ENCODE measurements at places on chromosomes 13 and 19.

GRCh38 chr19:3365836-3366752 lies at the start of gene NFIC:
Gene NFIC (plus strand): TSS chr19:3366583. CDS start chr19:3366637, 54 bp downstream.
- peak; percentile 39 for DNase-seq

- DNase-seq: no peak
Observed at GRCh38 chr13:40153516-40153915, 498.1 kb downstream of the COG6 start.

DNA sequence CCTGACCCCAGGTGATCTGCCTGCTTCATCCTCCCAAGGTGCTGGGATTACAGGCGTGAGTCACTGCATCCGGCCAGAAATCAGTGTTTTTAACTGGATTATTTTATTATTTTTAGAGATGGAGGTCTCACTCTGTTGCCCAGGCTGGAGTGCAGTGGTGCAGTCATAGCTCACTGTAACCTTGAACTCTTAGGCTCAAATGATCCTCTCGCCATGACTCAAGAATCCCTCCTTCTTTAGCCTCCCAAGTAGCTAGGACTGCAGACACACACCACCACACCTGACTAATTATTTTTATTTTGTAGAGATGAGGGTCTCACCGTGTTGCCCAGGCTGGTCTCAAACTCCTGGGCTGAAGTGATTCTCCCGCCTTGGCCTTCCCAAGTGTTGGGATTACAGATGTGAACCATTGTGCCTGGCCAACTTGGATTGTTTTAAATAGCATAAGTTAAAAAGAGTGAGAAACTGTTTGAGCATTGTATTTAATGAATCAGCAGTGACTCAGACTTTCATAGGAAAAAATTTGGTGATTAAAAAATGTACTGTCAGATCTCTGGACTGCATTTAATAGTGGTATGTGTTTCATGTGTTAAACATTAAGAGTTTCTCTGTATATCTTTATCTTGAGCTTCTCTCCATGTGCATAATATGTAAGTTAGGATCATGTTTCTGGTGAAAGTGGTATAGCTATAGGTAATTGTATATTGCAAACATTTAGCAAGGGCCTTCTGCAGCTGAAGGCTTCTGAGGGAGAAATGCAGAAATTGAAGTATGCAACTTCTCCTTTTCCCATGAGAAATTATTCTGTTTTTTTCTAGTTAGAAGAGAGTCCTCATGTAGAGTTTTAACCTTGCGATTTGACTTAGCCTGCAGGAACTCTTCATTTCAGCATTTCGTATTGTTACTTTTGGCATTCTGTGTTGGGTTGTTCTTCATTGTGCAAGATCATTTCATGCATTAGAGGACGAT lies 121.2 kb downstream of the PCCA start:
- DNase-seq: no peak

DNA sequence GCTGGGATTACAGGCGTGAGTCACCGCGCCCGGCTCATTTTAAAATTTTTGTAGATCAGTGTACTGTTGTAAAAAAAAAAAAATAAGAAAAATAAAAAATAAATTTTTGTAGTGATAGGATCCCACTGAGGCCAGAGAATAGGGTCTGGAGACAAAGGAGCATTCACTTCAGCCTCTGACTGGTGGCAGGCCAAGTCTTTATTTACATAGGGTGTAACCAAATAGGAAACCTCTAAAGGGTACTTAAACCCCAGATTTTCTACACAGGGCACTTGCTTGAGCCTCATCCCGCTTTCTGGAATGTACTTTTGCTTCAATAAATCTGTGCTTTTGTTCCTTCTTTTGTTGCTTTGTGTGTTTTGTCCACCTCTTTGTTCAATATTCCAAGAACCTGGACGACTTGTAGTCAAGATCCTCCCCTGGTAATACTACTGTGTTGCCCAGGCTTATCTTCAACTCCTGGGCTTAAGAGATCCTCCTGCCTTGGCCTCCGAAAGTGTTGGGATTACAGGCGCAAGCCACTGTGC lies 2.1 kb upstream of the PDCD2L start:
- no peak for DNase-seq

DNA sequence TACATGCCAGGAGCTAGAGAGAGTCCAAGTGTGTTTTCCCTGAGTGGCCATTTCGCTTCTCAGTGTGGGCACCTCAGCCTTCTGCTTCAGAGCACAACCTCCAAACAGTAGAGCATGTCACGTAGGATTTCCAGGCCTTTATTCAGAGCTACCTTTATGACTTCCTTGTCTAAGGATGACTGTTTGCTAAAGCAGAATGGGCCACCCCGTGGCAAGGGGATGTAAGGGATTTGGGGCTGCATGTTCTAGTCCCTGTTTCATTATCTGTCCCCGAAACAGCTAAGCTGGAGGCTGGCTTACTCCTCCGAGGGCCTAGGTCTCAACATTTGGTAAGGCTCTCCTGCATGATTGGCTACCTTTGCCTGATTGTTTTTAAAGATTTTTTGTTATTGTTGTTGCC lies 6.0 kb downstream of the RNASEH2B start:
- DNase-seq: no peak

- no peak for DNase-seq
Observed at GRCh38 chr19:18059902-18060301, 26.8 kb downstream of the IL12RB1 start.

GRCh38 chr13:67008075-67008668 lies 222.0 kb downstream of the PCDH9 start:
- DNase-seq: no peak

DNA sequence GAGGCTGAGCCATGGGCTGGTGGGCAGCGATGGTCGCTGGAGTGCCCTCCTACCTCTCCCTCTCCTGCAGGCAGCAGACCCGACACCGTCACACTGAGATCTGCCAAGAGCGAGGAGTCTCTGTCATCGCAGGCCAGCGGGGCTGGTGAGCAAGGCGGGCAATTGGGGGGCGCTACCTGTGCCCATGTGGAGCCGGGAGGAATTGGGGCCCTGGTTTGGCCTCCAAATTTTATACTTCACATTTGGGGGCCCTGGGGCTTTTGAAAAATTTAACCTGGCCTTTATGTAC lies 9.9 kb downstream of the ARHGAP33 start:
- DNase-seq: no peak

DNA sequence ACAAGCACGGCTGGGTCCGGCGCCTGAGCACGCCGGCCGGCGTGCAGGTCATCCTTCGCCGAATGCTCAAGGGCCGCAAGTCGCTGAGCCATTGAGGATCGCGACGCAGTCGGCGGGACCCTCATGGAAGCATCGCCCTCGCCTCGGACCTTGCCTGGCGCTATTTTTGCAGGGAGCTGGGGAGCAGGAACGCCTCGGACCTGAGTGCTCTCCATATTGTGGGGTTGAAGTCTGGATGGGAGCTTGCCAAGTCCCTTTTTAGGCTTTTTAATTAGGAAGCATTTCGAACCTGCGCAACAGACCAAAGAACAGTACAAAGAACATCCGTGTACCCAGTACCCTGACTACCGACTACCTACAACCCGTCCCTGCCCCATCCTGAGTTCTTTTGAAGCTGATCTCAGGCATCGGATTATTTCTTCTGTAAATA lies 628 bp downstream of the MRPL34 start:
- no peak for DNase-seq

GRCh38 chr19:16216744-16217670 lies 19.3 kb downstream of the AP1M1 start:
- peak; percentile 13 for DNase-seq

DNA sequence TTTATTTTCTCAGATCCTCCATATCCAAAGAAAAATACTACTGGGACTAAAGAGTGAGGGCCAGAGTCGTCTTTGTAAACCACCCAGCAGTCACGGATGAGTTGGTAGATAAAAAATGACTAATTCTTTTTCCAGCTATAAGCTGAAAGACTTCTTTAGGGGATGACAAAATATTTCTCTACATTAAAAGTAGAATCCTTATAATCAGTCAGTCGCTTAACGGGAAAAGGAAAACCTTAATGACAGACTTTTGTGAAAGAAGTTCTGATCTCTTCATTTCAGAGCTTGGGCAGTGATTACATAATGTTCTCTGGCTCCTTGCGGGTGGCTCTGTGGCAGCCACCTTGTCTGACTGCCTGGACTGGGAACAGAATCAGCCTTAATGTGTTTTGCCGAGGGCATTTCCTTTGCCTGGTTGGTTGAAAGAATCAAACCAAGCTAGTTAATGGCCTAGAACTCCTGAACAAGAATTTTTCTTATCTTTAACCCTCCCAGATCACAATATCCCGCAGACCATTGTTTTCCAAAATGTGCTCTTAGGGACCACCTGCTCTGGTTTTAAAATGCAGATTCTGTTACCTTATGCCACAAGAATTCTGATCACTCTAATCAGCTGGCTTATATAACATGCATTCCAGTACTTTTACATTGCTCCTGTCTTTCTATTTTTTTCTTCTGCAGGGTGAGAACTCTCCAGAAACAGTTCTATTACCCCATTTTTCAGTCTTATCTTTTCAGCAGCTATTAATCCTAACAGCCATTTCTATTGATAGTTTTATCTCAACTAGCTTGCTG lies 2.5 kb downstream of the ITM2B start:
- no peak for DNase-seq

DNA sequence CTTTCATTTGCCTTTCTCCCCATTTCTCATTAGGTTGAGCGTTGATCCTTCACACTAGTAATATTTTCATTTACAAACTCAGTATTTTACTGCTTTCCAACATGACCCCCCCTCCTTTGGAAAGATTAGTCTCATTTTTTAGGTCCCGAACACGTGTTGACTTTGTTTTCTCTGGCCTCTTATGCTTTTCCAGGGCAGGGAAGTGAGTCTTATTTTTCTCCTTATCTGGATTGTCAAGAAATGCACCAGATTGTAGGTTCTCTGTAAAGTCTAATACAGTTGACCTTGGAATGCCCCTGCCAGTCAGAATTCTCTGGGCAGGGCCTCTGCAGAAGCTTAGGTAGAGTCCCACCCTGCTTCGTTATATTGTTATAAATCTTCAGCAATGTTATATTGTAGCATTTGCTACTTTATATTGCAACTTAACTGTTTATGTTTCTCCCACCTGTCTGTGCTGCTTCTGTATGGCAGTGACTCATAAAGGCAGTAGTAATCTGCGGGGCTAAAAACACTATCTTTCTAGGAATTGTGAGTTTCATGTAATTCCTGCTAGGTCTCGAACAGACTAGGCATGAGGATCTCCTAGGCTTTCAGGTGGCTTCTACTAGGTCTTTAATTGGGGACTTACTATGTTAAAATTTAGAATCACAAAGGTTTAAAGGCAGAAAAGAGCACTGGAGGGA lies 2.0 kb downstream of the TDRD3 start:
- peak; percentile 52 for DNase-seq

- no peak for DNase-seq
Observed at GRCh38 chr13:112106478-112107141, 39.7 kb downstream of the SOX1 start.

DNA sequence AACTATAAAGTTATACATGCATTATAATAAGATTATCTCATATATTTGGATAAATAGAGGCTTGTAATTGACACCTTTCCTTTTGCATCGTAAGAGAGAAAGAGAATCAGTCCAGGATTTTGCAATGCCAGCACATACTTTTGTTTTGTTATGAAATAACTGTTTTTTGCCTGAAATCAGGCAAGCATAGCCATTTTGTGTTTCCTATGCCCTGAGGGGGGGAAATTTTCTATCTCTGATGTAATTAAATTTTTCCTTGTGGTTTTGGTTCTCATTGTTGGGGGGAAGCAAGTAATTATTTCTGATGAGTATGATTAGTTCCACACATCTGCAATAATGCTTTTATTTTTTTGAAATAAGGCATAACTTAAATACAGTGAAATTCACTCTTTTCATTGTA lies 229.4 kb downstream of the NDFIP2 start:
- DNase-seq: no peak

DNA sequence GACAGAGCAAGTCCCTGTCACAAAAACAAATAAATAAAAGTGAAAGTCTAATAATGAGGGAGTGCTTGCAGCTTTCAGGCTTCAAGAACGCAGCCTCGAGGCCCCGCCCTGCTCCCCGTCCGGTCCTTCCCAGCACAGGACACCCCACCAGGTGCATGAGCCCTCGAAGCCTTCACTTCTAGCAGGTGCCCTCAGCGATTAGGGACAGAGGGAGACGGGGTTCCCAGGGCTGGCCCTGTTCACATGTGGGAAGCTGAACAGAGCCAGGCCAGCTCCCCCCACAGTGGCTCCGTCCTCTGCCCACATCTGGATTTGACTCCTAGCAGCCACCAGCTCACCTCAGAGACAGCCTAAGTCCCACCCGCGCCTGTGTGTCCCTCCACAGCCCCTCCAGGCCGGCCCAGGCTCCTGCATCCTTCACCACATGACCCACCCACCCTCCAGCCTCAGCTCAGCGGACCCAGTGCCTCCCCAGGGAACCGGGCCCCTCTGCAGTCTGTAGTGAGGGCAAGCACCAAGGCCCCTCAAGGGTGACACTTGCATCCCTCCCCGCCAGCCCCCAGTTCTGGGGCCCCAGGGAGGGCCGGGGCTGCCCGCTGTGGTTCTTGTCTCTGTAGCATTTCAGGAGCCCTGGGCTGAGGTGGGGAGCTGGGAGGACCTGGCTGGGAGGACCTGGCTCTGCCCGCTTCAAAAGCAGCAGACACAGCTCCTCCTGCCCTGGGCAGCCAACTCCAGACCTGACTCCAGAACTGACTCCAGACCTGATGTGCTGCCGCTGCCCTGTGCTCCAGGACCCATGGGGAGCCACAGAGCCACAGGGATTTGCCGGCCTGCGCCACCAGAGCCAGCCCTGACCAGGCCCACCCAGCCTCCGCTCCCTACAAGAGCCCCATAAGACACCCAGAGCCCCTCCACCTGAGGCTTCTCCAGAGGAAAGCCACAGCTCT lies 27.2 kb downstream of the GPX4 start:
- DNase-seq: peak; percentile 56

GRCh38 chr13:91101381-91101780 lies 246.1 kb upstream of the MIR17HG start:
- no peak for DNase-seq

DNA sequence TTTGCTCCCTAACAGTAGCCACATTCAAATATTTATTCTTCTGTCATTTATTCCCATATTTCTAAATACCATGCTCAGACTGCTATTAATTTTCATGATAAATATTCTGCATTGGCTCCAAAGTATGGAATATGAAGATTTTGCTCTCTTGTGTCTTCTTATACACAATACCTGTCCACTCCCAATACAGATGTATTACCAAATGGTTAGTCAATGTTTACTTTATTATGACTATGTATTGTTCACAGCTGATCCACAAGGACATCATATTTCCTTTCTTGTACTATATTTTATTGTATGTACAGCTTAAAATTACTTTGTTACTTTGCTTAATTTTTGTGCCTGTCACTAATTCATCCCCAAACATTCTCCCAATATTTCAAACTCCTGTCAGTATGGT lies 322.3 kb downstream of the OXGR1 start:
- no peak for DNase-seq

DNA sequence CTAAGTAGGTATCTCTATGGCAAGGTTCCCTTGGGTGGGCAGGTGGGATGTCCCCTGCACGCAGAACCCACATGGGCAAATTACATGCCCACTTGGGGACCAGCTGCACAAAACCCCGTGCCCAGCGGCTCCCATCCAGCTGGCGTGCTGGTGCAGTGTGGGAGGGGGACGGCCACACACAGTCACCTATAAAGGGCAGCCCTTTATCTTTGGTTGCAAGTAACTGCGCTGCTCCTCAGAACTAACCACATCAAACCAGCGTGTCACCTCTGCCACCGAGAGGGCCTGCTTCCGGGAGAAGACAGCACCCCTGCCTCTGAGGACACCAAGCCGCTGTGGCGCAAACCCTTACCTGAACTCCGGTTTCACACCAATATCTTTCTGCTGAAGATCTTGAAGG lies 32.2 kb downstream of the ANKRD27 start:
- DNase-seq: peak; percentile 74

- no peak for DNase-seq
Observed at GRCh38 chr19:48500830-48501493, 10.7 kb downstream of the LMTK3 start.

GRCh38 chr13:75721307-75721706 lies 85.2 kb downstream of the LMO7 start:
- no peak for DNase-seq

Measured in CD4-positive, alpha-beta T cell treated with Interleukin-2 at 100 ng/mL for 4 hours (primary cell).